ENCODE measurements at places on chromosomes 2 and 18.

DNA sequence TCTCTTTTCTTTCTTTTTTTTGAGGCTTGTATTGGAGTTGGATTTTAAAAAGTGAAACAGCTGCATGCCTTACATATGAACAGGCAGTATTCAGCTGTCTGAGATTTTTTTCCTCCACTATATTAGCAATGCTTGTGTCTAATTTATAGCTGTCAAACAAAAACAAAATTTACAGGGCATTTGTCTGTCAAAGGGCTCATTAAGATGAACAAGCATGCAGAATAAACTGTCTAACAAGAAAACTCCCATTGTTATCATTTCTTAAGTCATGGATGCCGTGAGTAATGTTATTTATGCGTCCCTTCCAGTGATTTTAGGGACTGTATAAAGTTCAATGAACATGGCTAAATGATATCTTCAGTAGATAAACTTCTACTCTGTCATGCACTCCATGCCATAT, 674.7 kb downstream of the PLCL1 start:
- DNase-seq: no peak

DNA sequence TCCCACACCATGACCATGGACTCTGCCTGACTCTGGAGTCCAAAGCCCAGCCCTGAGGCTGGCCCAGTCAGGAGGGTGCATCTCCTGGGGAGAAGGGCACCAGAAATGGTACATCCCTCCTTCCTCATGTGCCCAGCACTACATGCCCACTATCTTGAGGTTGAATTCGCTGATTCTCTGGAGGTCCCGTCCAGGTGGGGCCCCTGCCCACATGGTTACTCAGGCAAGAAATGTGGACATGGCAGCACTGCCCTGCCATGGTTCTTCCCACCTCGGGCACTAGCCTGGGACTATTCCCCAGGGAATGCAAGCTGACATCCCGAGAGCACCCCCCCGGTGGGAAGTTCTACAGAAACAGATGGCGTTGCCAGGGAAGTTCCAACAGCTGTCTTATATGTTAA, 15.3 kb upstream of the HES6 start:
- DNase-seq: no peak

GRCh38 chr2:232292395-232293154, 86.0 kb upstream of the ALPP start:
- peak; percentile 72 for DNase-seq

GRCh38 chr2:32702303-32703064, 74.6 kb downstream of the TTC27 start:
- DNase-seq: no peak

- no peak for DNase-seq
Observed at GRCh38 chr18:57754577-57755338, 48.4 kb downstream of the ATP8B1 start.

DNA sequence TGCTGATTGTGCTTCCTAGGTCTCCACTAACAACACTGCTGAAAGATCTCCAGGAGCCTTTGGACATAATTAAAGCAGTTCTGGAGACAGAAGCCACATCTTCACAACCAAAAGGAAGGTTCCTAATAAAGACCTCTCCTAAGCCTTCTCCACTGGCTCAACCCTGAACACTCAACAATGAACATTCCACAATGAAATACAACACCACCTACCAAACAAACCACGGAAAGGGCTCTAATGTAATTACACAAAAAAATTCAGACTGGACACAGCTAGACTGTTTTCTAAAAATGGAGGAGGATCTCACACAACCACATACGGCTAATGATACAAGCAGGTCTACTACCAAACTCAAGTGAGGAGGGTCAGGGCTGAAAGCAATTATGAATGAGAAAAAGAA, 43.6 kb downstream of the NOL10 start:
- no peak for DNase-seq

DNA sequence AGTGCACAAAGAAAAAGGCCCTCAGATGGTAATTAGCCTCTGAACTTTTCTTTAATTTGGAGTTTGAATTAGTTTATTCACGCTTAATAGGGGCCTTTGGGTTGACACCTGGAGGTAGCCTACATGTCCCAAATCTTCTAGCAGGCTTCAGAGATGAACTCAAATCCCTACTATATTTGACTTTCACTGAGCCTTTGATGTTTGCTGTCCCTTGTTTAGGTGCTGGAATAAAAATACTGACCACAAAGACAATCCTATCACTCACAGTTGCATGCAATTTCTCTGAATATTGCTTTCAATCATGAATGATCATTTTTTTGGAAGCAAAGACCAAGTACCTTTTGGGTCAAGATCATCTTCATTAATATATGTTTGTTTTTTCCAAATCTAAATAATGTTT, 564.0 kb upstream of the FANCL start:
- no peak for DNase-seq

GRCh38 chr2:60706021-60706420, 50.0 kb upstream of the PAPOLG start:
- DNase-seq: no peak

- DNase-seq: no peak
Observed at GRCh38 chr2:110864176-110864575, 131.8 kb downstream of the ACOXL start.

GRCh38 chr2:227827143-227827542, 13.5 kb downstream of the CCL20 start:
- DNase-seq: no peak

GRCh38 chr18:58044370-58045241, 580 bp downstream of the NEDD4L start:
- DNase-seq: peak; percentile 71

DNA sequence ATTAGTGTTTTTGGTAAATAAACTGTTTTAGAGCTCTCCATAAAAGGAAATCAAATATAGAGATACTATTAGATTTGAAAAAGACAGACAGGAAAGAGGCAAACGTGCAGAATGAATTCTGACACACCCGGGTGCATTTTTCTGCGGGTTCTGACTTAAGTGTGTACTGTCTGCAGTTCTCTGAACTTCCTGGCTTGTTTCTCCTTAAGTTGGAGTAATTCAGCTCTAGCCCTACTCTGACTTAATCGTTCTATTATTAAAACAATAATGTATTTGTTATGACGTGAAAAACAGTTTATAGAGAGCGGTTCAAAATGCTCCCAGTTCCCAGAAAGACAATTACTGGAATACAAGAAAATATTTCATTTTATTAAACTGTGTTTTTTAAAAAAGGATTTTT, 305.9 kb downstream of the ARHGAP15 start:
- no peak for DNase-seq

GRCh38 chr2:13240061-13240460, 523.3 kb downstream of the TRIB2 start:
- no peak for DNase-seq

DNA sequence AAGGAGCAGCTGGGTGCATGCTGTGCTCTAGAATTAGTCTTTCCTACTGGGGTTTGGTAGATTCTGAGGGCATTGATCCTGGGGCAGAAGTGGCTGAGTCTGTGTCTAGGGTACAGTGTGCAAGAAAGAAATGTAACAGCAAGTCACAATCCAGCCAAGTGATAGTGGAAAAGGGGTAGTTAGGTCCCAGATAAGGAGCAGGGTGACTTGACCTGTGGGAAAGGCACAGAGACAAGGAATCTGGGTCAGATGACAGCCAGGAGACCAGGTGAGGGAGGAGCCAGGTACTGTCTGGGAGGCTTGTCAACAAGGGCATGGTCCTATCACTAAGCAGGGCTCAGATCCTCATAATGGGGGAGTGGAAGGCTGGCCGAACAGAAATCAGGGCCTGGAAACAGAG, 8.1 kb downstream of the IL37 start:
- DNase-seq: no peak

Data from activated naive CD8-positive, alpha-beta T cell treated with anti-CD3 and anti-CD28 coated beads, Interleukin-2, amount 10 ng/mL, durations not matched to agents 7 days and 5 days (primary cell).